ENCODE measurements at places on chromosomes 1 and 21.
A peak's percentile ranks its signal among the peaks of the same experiment; 100 is the strongest.

- DNase-seq = no peak
Observed at GRCh38 chr1:29687166-29687565, 450.8 kb downstream of the PTPRU start.

DNA sequence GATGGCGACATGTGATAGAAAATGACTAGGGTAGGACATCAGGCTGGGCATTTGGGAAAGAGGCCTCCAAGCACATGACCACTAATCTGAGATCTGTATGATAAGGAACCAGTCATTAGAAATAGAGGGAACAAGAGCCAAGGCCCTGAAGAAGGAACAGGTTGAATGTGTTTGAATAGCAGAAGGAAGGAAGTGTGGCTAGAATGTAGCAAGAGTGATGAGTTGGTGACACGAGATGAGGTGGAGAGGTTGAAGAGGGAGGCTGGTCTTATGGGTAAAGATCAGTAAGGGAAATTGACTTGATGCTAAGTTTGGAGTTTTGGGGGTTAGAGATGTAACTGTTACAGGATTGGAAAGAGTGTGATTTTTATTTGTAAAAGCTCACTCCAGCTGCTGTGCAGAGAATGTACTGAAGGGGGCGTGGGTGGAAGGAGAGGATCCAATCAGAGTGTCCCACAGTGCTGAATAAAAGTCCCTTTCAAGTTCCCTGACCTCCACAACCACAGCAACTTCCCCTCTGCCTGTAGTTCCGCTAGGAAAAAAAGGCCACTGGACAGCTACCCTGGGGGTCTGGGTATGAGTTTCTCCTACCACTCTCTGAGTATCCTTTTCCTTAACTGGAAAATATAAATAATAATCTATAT is 295.0 kb downstream of the OMA1 start:
- DNase-seq = peak; percentile 63

- no peak for DNase-seq
Observed at GRCh38 chr1:23451441-23451840, 26.9 kb upstream of the TCEA3 start.

DNA sequence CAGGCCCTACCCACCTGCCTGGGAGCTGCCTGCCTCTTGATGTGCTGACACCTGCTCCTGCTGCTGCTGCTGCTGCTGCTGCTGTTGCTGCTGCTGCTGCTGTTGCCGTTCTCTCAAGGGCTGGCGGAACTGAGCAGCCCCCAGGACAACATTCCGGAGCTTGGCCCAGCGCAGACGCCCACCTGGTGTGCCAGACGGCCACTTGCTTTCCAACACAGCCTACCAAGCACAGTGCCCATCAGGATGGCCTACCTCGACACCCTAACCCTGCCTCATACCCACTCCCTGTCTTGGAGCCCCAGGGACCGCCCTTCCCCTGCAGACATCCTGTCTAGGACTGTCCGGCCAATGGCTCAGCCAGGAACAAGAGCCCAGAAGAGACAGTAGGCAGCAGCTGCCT is 11.8 kb downstream of the DENND4B start:
- DNase-seq = no peak

- DNase-seq = no peak
Observed at GRCh38 chr1:237670302-237670701, 220.4 kb downstream of the ZP4 start.

DNA sequence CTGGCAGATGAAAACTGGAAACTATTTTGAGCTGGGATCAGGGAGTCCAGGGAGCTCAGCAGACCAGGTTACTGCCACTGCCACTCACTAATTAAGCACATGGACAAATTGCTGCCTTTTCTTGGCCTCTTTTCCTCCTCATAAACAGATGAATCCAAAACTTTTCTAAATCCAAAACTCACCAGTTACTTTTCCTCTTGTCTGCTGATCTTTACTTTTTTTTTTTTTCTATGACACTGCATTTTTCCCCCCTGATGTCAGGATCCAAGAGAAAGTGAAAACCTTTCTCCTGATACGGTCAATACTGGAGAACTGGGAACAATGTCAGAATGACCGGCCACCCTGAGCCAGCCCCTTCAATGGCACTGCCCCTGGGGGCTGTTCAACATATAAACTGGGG is 405.8 kb downstream of the DUSP10 start:
- no peak for DNase-seq

DNA sequence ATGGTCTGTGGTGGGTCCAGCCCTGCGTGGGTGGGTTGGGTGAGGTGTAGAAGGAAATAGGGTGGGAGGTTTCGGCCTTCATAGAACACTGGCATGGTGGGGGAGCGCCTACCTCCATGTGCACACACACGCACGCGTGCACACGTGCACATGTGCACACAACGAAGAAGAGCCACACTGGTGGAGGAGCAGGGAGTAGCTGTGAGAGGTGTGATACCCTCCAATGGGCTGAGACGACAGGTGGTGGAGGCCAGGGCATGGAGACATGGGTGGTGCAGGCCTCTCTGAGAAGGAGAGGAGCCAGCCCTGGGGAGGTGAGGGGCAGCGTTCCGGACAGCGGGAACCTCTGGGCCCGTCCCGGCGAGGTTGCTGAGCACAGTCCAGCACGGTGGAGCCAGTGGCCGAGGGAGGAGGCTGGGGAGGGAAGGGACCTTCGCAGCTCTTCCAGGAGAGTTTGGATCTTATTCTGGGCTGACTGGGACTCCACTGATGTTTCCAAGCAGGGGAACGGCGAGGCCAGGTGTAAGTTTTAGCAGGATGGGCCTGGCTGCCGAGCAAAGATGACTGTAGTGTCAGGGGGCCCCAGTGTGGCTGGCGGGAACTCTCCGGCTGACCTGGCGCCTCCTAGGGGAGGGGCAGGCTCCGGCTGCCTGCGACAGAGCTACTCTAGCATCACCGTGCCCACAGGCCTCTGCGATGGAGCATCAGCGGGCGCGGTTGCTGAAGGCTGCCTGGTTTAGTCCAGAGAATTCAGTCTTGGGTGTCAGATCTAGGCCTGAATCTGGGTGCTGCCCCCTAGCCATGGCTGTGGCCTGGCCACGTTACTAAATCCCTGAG is 107.2 kb downstream of the ARHGEF10L start:
- peak; percentile 83 for DNase-seq

DNA sequence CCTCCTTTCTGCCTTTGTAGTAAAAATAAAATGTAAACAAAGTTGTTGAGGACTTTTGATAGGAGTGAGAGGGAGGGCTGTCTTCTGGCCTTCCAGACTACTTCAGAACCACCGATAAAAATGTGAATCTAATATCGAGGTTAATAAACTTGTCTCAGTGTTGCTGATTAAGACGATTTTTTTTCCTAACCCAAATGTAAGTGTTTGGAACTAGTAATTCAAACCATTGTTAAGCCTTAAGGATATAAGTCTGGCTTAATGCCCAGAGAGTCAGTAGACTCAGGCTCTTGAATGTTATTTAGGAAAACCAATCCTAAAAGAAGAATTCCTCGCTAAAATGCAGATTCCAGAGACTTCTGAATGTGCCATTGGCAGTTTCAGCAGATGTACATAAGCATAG is 356.9 kb downstream of the SIPA1L2 start:
- DNase-seq = no peak

- no peak for DNase-seq
Observed at GRCh38 chr21:23949493-23949892, 1657.8 kb downstream of the MRPL39 start.

DNA sequence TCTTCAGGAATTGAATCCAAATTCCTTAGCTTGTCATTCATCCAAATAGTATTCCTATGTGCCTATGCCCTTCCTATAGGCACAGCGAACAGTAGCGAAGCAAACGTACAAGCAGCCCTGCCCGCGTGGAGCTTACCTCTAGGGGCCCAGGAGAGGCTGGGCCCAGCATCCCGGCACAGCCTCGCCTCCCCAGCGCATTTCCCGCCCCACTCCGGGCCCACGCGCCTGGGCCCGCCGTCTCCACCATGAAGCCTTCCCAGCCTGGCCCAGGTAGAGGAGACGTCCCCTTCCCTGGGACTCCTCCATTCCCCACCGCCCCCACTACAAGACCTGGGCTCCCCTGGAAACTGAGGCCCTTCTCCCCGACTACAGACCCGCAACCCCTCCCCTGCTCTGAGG is 245 bp upstream of the TMEM269 start:
- DNase-seq = peak; percentile 61

DNA sequence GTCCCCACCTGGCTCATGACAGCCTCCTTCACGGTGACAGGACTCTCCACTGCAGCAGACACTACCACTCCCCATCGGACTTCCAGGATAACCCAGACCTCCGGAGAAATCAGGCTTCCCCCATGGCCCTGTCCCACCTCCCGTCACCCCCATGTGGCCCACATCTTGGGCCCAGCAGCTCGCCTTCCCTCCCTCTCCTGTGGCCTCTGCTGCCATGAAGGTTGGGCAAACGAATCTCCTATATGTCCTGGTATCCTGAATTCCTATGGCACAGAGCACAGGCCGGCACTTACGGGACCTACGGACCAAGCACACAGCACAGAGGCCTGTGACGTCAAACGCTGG is 82.0 kb downstream of the NPHP4 start:
- peak; percentile 47 for DNase-seq

DNA sequence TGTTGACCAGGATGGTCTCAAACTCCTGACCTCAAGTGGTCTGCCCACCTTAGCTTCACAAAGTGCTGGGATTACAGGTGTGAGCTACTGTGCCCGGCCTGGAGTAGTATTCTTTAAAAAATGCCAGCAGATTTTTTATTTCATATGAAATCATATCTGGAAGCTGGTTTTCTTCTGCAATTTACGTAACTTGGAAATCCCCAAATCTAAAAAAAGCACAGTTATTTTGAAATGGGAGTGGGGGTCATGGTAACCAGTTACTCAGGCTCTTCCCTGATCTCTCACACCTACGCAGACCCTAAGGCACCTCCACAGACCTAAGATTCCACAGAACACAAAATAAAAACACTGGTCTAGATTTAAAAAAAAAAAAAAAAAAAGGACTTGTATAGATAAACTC is 219.8 kb downstream of the DAB1 start:
- DNase-seq = no peak

- DNase-seq = no peak
Observed at GRCh38 chr1:6330410-6330911, 63.1 kb downstream of the ACOT7 start.

GRCh38 chr1:221994274-221994698 is 252.4 kb upstream of the DUSP10 start:
- no peak for DNase-seq

- DNase-seq = no peak
Observed at GRCh38 chr1:45694823-45695222, 6.8 kb downstream of the TMEM69 start.

DNA sequence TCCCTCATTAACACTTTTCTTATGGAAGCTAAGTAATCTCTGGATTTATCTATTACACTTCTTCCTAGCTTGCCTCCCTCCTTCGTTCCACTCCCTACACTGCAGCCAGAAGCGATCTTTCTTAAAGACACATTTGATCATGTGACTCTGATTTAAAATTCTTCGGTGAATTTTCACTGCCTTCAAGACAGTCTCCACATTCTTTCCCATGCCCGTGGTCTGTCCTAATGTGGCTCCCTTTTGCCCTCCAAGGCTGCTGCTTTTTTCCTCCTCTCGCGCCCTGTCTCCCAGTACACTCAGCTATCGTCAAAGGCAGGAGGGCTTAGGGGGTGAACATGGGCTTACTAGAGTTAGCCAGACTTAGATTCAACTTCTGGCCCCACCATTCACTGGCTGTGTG is 64.4 kb downstream of the SDCCAG8 start:
- no peak for DNase-seq

GRCh38 chr1:100671601-100672000 is 47.9 kb upstream of the VCAM1 start:
- no peak for DNase-seq

DNA sequence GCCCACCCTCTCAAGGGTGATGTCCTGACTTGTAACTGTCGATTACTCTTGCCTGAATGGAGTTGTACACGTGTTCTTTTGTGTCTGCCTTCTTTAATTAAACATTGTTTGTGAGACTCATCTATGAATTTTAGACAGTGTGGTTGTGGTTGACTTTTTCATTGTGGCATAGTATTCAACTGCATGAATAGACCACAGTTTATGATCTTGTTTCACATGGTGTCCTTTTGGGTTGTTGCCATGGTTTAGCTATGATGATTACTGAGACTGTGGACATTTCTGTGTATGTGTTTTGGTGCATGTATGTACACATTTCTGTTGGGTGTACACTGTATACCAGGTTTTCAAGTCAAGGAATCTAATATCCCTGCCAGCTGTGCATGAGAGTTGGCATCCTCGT is 30.1 kb downstream of the PRMT2 start:
- no peak for DNase-seq

GRCh38 chr1:156643049-156643777 is 1.3 kb downstream of the BCAN start:
- peak; percentile 79 for DNase-seq

DNA sequence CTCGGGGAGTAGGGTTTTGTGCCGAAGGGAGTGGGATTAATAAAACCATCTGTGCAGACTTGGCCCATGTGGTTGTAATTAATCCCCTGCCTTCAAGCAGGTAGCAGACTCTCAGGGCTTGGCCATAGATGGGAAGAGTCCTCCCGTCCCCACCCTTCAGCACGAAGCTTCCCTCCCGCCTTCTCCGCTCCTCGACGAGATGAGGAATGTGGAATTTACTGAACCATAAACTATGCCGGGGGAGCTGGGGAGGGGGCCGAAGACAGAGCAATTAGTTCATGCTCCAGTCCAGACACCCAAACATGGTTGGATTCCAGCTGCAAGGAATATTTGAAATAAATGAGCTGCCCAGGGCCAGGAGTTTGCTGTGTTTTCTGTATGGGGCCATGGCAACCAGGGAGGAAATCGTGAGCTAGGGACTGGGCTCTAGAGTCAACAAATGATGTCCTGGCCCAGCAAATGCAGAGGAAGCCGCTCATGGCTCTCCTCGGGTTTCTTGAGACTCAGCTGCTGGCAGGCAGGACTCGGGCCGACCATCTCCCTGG is 78.8 kb downstream of the SPSB1 start:
- DNase-seq = no peak

GRCh38 chr1:99146129-99146848 is 118.0 kb upstream of the PLPPR4 start:
- DNase-seq = peak; percentile 4

- no peak for DNase-seq
Observed at GRCh38 chr1:78913950-78914349, 92.6 kb downstream of the ADGRL4 start.

DNA sequence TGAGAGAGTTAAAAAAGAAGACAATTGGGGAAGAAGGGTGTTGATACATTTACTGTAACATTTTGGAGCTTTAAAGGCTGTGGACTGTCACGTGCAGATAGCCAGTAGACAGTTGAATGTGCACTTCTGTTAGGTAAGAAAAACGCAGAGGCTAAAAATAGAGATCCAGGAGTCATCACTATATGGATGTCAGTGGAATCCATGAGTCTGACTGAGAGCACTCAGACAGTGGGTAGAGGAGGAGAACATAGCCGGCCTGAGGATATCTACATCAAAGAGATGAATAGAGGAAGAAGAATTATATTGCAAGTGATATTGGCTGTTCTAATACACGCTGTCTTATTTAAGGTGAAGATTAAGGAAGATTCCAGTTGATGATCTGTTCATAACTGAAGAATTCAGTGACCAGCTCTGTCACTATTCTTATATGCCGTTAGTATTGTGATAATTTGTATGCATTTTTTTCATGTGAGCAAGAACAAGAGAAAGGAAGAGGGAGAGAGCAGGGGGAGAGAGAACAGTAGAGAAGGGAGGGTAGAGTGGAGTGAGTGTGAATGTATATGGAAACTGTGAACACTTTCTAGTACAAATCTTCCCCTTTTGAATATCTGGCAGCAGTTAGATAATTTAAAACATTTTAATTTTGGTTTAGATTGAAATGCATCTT is 344.8 kb downstream of the CHRM3 start:
- DNase-seq = no peak

- DNase-seq = no peak
Observed at GRCh38 chr21:43572446-43572845, 86.8 kb downstream of the HSF2BP start.

GRCh38 chr1:228392111-228392936 is 14.3 kb downstream of the TRIM11 start:
- DNase-seq = peak; percentile 13

Measured in H7 (cell line).